ENCODE measurements at places on chromosomes 16 and 17. TPM values are rescaled to one million over a fixed set of nuclear protein-coding genes. Genes with fewer than 3 reads are reported as not detected.

The KRT36 gene
- total RNA-seq, result not detected

The C17orf58 gene
- 3.9 TPM for total RNA-seq

The DRC7 gene
- total RNA-seq, result not detected

The ALOX15 gene
- total RNA-seq, result not detected

The DPEP3 gene
- not detected for total RNA-seq

The PTX4 gene
- total RNA-seq, result not detected

The AATK gene
- 0.05 TPM for total RNA-seq

The TXNDC11 gene
- total RNA-seq, result 38.3 TPM

The VKORC1 gene
- 55.4 TPM for total RNA-seq

The MAZ gene
- 401 TPM for total RNA-seq

The SPNS2 gene
- 0.28 TPM for total RNA-seq

The TBX4 gene
- not detected for total RNA-seq

The KRTAP2-2 gene
- total RNA-seq, result not detected

The KRTAP3-1 gene
- not detected for total RNA-seq

Data from activated naive CD4-positive, alpha-beta T cell treated with anti-CD3 and anti-CD28 coated beads, Interleukin-2, amount 10 ng/mL, durations not matched to agents 5 hours and 36 hours (primary cell).